ENCODE measurements at places on chromosomes 1 and 21. TPM values are rescaled to one million over a fixed set of nuclear protein-coding genes. Genes with fewer than 3 reads are reported as not detected.
A peak's percentile ranks its signal among the peaks of the same experiment; 100 is the strongest.

DNA sequence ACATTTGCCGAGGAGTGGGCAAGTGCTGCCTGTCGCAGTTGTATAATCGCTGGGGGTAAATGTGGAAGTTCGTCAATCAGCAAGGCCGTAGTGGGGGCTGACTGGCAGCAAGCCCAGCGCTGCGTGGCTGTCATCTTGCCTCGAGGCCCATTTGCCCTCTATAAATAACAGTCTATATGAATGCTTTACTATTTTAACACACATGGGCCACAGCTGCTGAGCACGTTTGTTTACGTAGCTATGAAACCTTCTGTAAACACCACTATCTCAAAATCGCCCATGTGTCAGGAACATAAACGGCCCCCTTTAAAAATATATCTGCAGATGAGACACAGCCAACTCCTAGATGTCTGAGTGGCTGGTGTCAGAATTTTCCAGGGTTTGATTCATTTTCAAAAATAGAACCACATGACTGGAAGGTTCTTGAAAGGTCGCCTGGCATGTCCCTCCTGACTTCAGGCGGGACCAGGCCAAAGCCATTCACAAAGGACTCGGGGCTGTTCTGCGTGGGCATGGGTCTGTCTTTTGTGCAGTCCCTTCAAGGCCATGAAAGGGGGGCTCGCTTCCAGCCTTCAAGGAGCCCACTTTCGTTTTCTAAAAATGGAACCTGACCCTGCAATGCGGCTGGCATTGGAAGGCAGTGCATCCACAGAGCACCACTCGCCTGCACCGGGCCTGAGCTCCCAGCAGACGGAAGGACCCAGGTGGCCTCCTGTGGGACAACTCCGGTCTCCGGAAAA is 205.5 kb downstream of the KCNJ6 start:
- no peak overlapping the region for H3K27ac ChIP-seq
- DNase-seq: no peak
- H3K27me3 ChIP-seq: no peaks in the 10 kb centered on the region
- H3K36me3 ChIP-seq: no peaks in the 10 kb centered on the region

- H3K27me3 ChIP-seq: no peaks in the 10 kb centered on the region
- H3K36me3 ChIP-seq: peaks cover 24% of the 10 kb centered on the region
- H3K27ac ChIP-seq: no peak overlapping the region
- no peak overlapping the region for H3K4me3 ChIP-seq
Measured at GRCh38 chr1:7847599-7847998, 5.3 kb downstream of the UTS2 start.

DNA sequence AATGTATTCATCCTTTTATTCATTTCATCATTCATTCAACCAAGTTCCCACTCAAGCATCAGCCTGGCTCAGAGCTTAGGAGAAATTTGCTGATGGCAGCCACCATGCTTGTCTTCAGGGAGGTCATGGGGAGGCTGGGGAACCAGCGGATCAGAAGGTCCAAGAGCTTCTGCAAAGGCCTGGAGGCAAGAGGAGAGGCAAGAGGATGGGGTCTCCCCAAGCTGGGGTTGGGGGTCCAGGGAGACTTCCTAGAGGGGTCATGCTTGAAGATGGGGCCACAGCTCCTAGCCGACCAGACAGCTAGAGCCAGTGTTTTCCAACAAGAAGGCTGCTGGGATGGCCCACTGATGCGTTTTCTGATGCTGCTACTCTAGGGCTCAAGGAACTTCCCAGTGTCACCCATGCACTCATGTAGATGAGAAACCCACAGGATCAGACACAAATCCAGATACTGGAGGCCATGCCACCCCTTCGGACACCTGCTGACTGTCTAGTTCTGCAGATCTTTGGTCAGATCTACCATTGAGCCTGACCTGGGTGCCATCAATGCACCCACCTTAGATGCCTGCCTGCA is 315.2 kb downstream of the AJAP1 start:
- peak; percentile 41 for DNase-seq
- no peaks in the 10 kb centered on the region for H3K4me1 ChIP-seq
- H3K27me3 ChIP-seq: no peaks in the 10 kb centered on the region
- no peaks in the 10 kb centered on the region for H3K36me3 ChIP-seq

Gene ANGPTL1
- 9.3 TPM for total RNA-seq

- DNase-seq: no peak
- no peaks in the 10 kb centered on the region for H3K4me1 ChIP-seq
- H3K27me3 ChIP-seq: no peaks in the 10 kb centered on the region
Measured at GRCh38 chr1:188062456-188062855, 1233.7 kb downstream of the PLA2G4A start.

GRCh38 chr1:212367474-212368072 is 47.1 kb downstream of the PACC1 start:
- H3K27ac ChIP-seq: no peak overlapping the region
- DNase-seq: no peak
- H3K27me3 ChIP-seq: no peaks in the 10 kb centered on the region
- H3K4me3 ChIP-seq: no peak overlapping the region

Gene ZSWIM5
- 4.1 TPM for total RNA-seq

DNA sequence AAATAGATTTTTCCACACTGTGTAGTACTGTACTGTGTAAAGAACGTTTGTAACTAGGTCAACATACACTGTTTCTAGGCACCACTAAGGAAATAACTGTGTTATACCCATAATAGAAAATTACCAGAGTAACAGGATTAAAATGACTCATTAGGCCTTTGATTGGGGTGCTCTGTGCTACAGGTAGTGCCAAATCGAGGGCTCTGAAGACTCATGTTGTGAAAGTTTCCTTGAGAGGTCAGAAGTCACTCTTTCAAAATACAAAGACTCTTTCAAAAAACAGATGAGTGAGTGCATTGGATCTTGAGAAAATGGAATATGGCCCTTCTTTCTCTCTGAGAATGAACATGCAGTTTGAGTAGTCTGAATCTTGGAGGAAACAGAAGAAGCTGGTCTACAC is 143.0 kb downstream of the MRPL39 start:
- H3K27me3 ChIP-seq: no peaks in the 10 kb centered on the region
- H3K36me3 ChIP-seq: no peaks in the 10 kb centered on the region
- DNase-seq: no peak
- H3K4me1 ChIP-seq: no peaks in the 10 kb centered on the region
- H3K4me3 ChIP-seq: no peak overlapping the region

Gene ZNF684
- 4.7 TPM for total RNA-seq

Gene MROH7
- 3.6 TPM for total RNA-seq

GRCh38 chr1:66676613-66677298 is 75.5 kb upstream of the DYNLT5 start:
- H3K4me3 ChIP-seq: no peak overlapping the region
- H3K27me3 ChIP-seq: no peaks in the 10 kb centered on the region
- no peaks in the 10 kb centered on the region for H3K4me1 ChIP-seq

Gene ALPL
- total RNA-seq: 164 TPM

GRCh38 chr1:47545912-47546483 is 108.2 kb downstream of the FOXD2 start:
- DNase-seq: no peak
- no peaks in the 10 kb centered on the region for H3K36me3 ChIP-seq
- H3K27ac ChIP-seq: no peak overlapping the region
- H3K27me3 ChIP-seq: no peaks in the 10 kb centered on the region

DNA sequence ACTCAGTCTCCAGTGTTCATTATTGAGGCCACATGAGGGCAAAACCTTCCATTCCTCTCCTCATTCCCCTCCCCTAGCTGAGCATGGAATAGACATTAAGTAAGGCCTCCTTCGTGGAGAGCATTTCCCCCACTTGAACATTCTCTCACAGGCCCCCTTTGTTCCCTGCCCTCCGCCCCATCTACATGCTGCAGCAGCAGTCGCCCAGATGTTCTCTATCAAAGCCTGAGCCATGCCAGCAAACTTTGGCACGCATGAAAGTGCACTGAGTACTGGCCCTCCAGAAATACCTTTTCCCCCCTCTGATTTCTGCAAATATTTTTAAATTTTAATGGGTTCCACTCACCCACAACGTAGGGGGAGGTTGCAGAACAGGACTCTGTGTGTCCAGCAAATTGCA is 20.9 kb upstream of the GORAB start:
- H3K4me3 ChIP-seq: no peak overlapping the region
- H3K27ac ChIP-seq: no peak overlapping the region
- no peaks in the 10 kb centered on the region for H3K4me1 ChIP-seq
- DNase-seq: no peak
- H3K27me3 ChIP-seq: no peaks in the 10 kb centered on the region
- no peaks in the 10 kb centered on the region for H3K36me3 ChIP-seq

GRCh38 chr1:32889731-32890278 is 3.5 kb downstream of the HPCA start:
- H3K36me3 ChIP-seq: no peaks in the 10 kb centered on the region
- no peak for DNase-seq
- peaks cover 66% of the 10 kb centered on the region for H3K27me3 ChIP-seq
- no peak overlapping the region for H3K4me3 ChIP-seq
- H3K27ac ChIP-seq: no peak overlapping the region

GRCh38 chr1:67789551-67789950 is 43.7 kb downstream of the GNG12 start:
- no peaks in the 10 kb centered on the region for H3K27me3 ChIP-seq
- H3K36me3 ChIP-seq: no peaks in the 10 kb centered on the region
- peaks cover 27% of the 10 kb centered on the region for H3K4me1 ChIP-seq

Gene LRRN2
- 3.2 TPM for total RNA-seq

DNA sequence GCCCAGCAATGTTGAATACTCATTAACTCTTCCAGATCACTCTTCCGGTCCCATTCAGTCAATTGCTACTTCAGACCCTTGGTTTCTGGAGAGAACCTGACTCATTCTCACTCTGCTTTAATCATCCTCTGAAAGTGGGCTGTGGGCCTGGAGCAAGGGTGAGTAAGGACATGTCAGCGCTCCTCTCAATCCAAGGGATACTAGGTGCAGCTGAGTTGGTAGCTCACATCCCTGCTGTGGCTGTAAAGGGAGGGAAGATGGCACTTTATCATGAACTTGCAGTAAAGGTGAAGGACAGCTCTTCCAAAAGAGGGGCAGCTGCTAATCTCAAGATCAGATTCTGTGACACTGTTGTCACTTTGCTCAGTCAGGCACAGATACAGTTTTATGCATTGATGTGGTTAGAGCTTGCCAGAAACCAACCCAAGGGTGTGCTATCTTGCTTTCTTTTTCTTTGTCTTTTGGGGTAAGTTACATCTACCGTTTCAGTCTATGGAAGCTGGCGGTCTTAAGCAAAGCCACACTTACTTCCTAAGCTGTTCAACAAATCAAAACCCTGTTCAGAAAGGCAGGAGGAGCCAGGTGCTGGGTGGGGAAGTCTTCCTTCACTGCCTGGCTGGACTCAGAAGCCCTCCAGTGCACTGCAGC is 26.5 kb upstream of the NTPCR start:
- no peak overlapping the region for H3K4me3 ChIP-seq
- no peak overlapping the region for H3K27ac ChIP-seq
- H3K4me1 ChIP-seq: no peaks in the 10 kb centered on the region
- H3K36me3 ChIP-seq: no peaks in the 10 kb centered on the region

DNA sequence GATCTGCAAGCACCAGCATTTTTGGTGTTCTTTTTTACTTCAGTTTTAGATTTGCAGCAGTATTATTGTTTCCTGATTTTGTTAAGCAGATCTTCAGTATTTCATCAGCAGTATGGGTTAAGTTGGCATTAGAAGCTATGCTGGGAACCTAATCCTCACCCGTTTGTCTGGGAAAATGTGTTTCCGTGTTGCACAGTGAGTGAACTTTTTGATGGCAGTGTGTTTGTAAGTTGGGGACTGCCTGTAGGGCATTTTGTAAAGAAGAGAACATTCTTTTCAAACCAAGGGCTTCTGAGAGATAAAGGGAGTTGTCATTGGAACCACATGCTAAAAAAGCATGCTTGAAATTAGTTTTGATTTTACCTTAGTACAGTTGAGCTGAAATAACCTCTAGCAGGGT is 35.9 kb downstream of the UCK2 start:
- DNase-seq: no peak
- no peak overlapping the region for H3K27ac ChIP-seq
- H3K4me1 ChIP-seq: peaks cover 5% of the 10 kb centered on the region
- no peak overlapping the region for H3K4me3 ChIP-seq
- no peaks in the 10 kb centered on the region for H3K27me3 ChIP-seq

Gene SLC2A5
- total RNA-seq: 0.98 TPM

Gene AKR7A3
- 0.43 TPM for total RNA-seq

DNA sequence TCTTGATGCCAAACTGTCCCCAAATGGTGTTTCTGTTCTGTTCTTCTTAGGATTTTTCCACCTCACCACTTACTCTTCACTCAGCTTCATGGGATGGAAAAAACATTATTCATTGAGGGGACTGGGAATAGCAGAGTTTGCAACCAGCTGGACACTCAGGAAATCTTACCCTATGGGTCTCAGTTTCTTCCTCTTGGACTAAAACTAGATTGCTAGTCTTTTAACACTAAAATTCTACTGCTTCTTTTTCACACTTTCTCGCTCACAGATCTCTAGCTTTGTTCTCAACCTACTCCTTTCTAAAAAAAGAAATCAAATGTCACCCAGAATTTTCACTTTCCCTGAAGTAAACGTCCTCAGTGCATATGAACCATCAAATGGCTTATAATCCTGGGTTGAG is 4.8 kb downstream of the KMO start:
- H3K4me1 ChIP-seq: peaks cover 8% of the 10 kb centered on the region
- no peaks in the 10 kb centered on the region for H3K36me3 ChIP-seq
- H3K27ac ChIP-seq: no peak overlapping the region

- peak; percentile 66 for DNase-seq
- H3K27me3 ChIP-seq: no peaks in the 10 kb centered on the region
- peaks cover 23% of the 10 kb centered on the region for H3K36me3 ChIP-seq
- H3K4me1 ChIP-seq: peaks cover 60% of the 10 kb centered on the region
- no peak overlapping the region for H3K4me3 ChIP-seq
Measured at GRCh38 chr1:159913451-159914192, 11.7 kb downstream of the TAGLN2 start.

Gene IL20
- total RNA-seq: not detected

Gene FMO5
- 95.9 TPM for total RNA-seq

Gene OR2L3
- total RNA-seq: not detected

DNA sequence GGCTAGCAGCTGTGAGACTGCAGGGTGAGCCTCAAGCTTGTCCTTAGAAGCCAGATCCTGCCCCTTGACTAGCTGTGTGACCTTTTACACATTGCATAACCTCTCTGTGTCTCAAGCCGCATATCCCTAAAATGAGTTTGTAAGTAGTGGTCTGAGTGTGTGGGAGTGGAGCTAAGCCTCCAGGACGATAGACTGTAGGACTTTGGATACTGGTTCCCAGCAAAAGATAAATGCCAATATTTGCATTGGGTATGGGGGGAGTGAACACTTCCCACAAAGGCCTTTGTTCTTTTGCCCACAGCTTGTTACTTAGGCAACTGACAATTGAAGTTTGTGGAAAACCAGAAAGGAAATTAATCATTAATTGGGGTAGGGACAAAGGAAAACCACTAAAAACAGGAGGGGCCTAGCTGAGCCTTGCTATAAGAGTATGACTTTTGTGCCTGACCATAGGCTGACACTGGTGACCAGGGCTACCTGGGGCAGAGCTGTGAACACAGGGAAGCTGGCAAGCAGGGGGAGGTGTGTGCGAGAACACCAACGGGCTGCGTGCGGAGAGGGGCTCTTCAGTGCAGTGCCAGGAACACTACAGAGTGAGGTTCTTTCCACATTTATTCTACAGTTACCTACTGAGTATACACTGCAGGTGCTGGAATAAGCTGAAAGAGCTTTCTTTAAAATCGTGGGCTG is 102.4 kb upstream of the ETV3 start:
- peak overlapping the region; percentile 83 for H3K27ac ChIP-seq
- H3K27me3 ChIP-seq: no peaks in the 10 kb centered on the region
- H3K36me3 ChIP-seq: no peaks in the 10 kb centered on the region
- peak; percentile 87 for DNase-seq
- no peaks in the 10 kb centered on the region for H3K4me1 ChIP-seq

- DNase-seq: peak; percentile 60
- H3K27me3 ChIP-seq: no peaks in the 10 kb centered on the region
- H3K36me3 ChIP-seq: no peaks in the 10 kb centered on the region
Measured at GRCh38 chr1:17579951-17580939, 40.7 kb downstream of the ARHGEF10L start.

All from upper lobe of right lung (tissue), 1 donor.